ENCODE measurements at places on chromosomes 12 and 14.

DNA sequence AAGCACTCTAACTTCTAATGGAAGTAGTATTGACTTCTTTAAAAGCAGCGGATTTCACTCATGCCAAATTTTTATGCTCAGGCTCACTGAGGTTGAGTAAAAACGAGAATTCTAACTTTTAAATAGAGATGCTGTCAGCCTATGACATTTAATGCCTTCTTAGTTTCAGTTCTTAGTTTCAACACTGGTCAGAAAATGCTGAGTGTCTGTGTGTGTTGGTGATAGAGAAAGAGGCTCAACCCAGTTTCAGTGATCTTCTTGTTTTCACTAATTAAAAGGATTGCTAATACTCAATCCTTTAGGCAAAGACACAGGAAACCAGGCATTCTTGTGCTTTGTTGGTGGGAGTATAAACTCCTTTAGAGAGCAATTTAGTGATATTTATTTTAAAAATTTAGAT lies 31.0 kb downstream of the PEBP1 start:
- no peak for DNase-seq

DNA sequence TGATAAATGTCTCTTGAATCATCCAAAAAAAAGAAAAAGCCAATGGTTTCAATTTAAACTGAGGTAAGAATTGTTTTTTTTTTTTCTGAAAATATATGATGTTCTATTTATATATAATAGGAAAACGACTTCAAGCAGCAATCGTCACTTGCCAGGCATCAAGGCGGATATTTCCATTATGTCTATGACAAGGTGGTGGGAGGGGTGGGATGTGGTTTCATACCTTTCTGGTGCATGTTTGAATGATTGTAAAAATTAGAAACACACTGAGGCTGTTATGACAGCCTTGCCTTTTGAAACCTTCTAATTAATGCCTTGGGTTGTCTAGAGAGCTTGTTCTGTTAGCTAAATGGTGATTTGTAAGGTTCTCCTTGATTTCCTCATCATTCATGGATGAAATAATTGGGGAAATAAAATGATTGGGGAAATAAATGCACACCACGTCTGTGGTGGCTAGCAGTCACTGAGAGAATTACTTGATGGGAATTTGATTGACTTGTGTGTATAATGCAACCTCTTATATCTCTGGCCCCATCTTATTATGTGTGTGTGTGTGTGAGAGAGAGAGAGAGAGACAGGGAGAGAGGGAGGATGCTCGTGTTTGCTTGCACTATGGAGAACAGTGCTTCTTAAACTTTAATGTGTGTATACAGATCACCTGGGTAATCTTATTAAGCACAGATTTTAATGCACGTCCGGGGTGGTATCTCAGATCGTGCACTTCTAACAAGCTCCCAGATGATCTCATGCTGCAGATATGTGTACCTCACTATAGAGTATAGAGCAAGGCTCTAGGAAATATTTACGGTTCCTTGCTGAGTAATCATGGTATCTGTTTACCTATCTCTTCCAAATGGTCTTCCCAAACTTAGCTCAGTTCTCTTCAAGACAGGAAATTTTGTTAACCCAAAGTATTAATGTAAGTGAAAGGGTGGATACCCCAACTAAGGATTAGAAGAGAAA lies 502.6 kb downstream of the DIO2 start:
- peak; percentile 62 for DNase-seq

- no peak for DNase-seq
These were observed 30.9 kb upstream of the TDRD9 start for GRCh38 chr14:103897075-103897947.

- peak; percentile 93 for DNase-seq
These were observed 103.5 kb downstream of the FGD4 start for GRCh38 chr12:32502693-32503502.

GRCh38 chr14:91415794-91416743 lies 1.6 kb downstream of the CCDC88C start:
- no peak for DNase-seq

DNA sequence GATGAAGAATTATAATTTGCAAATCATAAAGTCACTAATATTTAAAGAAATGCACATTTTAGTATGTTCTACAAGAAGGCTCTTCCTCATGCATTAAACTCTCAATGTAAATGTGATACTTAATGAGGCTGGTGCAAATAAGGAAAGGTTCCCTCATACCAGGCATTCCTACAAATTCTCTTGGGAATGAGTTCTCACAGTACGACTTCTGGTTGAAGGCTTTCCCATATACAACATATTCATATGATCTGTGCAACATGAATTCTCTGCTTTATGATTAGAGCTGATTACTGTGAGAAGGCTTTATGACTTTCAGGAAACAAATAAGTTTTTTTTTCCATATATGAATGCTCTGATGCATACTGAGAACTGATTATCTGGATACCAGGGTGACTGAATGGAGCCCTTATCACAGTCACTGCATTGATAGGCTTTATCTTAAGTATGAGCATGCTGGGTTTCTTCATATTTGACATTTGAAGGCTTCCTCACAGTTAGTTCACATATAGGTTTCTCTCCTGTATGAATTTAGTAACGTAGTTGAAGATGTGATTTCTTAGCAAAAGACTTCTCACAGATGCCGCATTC lies 293.9 kb downstream of the RAD51B start:
- DNase-seq: peak; percentile 58

GRCh38 chr12:132103542-132104308 lies 40.4 kb downstream of the DDX51 start:
- DNase-seq: no peak

DNA sequence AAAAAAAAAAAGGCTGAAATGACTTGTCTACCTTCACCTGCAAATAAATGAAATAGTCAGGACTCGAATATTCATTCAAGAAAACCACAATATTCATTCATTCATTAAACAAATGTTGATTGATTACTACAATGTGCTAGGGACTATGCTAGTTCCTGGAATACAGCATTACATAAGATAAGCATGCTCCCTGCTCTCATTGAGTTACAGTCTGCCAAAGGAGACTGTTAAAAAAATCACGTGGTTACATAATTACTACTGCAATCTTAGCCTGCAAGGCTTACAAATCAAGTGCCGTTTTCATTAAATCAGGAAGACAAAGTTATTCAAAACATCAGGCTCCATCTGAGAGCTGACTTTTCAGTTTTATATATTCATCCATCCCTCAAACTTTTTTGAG lies 70.4 kb upstream of the RIC8B start:
- no peak for DNase-seq

- DNase-seq: no peak
These were observed 192.9 kb upstream of the NUDT4 start for GRCh38 chr12:93184672-93185368.

DNA sequence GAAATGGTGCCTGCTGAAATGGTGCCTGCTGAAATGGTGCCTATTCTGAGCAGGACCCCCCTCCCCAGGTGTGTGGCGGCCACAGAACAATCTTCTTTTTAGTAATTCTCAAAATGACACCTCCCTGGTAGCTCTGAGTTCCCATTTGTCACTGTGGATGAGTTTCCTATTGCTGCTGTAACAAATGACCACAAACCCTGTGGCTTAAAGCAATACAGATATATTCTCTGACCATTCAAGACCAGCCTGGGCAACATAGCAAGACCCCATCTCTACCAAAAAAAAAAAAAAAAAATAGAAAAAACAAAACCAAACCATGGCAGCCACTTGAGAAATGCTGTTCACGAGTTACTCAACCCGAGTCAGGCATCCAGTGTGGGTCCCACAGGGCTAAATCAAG lies 7.9 kb downstream of the ACADS start:
- DNase-seq: no peak

- peak; percentile 5 for DNase-seq
These were observed 120.7 kb upstream of the MYL2 start for GRCh38 chr12:111041091-111041490.

GRCh38 chr12:104250366-104251125 lies 35.0 kb downstream of the TXNRD1 start:
- DNase-seq: no peak
